ENCODE measurements at places on chromosomes 12 and 14. TPM values are rescaled to one million over a fixed set of nuclear protein-coding genes. Genes with fewer than 3 reads are reported as not detected.

Gene EMC9
- total RNA-seq: 65.7 TPM

Gene CLEC14A
- 13.2 TPM for total RNA-seq

Gene SAMD4A
- total RNA-seq: 8.2 TPM

Gene TAS2R9
- total RNA-seq: not detected

Gene OSGEP
- total RNA-seq: 30.0 TPM

Gene MMP17
- 1.1 TPM for total RNA-seq

Gene TTLL5
- total RNA-seq: 34.0 TPM

GRCh38 chr14:77498984-77499527, 440 bp upstream of the ISM2 start:
- peak overlapping the region; percentile 74 for H3K4me3 ChIP-seq
- no peaks in the 10 kb centered on the region for H3K36me3 ChIP-seq
- no peak overlapping the region for H3K27ac ChIP-seq
- peaks cover 6% of the 10 kb centered on the region for H3K27me3 ChIP-seq

- peaks cover 25% of the 10 kb centered on the region for H3K36me3 ChIP-seq
- peaks cover 43% of the 10 kb centered on the region for H3K4me1 ChIP-seq
- peak; percentile 65 for DNase-seq
- H3K4me3 ChIP-seq: no peak overlapping the region
- no peaks in the 10 kb centered on the region for H3K27me3 ChIP-seq
These were observed 26.1 kb downstream of the TPCN1 start for GRCh38 chr12:113247123-113248050.

DNA sequence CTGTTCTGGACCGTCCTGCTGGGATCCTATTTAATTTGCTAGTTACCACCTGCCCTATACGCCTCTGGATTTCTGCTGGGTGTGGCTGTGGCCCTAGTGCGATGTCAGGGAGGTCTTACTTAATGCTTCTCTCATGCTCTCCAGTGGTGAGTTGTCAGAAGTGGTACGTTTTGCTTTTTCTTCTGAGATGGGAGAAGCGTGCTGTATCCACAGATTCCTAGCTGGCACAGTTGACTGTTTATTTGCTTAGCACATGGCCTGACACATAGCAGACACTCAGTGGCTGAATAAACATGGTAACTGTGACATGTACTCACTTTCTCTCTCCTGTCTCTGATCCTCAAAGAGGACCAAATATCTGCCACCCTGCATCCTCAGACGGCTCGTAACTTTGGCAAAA, 107.3 kb downstream of the CACNA1C start:
- no peak overlapping the region for H3K4me3 ChIP-seq
- no peaks in the 10 kb centered on the region for H3K36me3 ChIP-seq
- H3K27me3 ChIP-seq: no peaks in the 10 kb centered on the region
- H3K4me1 ChIP-seq: no peaks in the 10 kb centered on the region

DNA sequence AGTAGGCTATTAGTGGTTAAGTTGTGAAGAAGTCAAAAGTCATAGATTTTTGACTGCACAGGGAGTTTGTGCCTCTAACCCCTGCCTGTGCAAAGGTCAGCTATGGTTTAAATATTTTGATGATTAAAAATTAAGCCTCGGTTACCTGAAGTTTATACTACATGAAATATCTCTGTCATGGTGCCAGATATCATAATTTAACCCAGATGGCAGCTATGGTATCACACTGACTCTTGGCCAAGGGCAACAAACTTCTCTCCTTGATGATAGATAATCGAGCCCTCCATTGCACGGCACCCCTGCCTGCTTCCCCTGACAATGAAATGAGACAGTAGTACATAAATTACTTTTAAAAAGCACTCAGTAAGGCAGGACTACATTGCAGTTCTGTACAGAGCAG, 80.8 kb downstream of the SLC35F4 start:
- H3K4me3 ChIP-seq: no peak overlapping the region
- no peaks in the 10 kb centered on the region for H3K27me3 ChIP-seq
- DNase-seq: no peak
- H3K36me3 ChIP-seq: no peaks in the 10 kb centered on the region
- no peaks in the 10 kb centered on the region for H3K4me1 ChIP-seq

DNA sequence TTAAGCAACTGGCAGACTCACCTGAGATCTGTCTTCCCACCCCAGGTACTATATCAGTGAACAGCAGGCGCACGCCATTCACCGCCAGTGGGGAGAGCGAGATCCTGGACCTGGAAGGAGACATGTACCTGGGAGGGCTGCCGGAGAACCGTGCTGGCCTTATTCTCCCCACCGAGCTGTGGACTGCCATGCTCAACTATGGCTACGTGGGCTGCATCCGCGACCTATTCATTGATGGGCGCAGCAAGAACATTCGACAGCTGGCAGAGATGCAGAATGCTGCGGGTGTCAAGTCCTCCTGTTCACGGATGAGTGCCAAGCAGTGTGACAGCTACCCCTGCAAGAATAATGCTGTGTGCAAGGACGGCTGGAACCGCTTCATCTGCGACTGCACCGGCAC, 544.5 kb downstream of the NRXN3 start:
- H3K27ac ChIP-seq: no peak overlapping the region
- no peak for DNase-seq
- no peaks in the 10 kb centered on the region for H3K27me3 ChIP-seq
- H3K4me3 ChIP-seq: no peak overlapping the region
- H3K4me1 ChIP-seq: no peaks in the 10 kb centered on the region

GRCh38 chr14:103015426-103015825, 41.9 kb downstream of the CDC42BPB start:
- H3K4me3 ChIP-seq: no peak overlapping the region
- H3K27ac ChIP-seq: no peak overlapping the region
- no peaks in the 10 kb centered on the region for H3K27me3 ChIP-seq
- peaks cover 57% of the 10 kb centered on the region for H3K4me1 ChIP-seq
- no peaks in the 10 kb centered on the region for H3K36me3 ChIP-seq

DNA sequence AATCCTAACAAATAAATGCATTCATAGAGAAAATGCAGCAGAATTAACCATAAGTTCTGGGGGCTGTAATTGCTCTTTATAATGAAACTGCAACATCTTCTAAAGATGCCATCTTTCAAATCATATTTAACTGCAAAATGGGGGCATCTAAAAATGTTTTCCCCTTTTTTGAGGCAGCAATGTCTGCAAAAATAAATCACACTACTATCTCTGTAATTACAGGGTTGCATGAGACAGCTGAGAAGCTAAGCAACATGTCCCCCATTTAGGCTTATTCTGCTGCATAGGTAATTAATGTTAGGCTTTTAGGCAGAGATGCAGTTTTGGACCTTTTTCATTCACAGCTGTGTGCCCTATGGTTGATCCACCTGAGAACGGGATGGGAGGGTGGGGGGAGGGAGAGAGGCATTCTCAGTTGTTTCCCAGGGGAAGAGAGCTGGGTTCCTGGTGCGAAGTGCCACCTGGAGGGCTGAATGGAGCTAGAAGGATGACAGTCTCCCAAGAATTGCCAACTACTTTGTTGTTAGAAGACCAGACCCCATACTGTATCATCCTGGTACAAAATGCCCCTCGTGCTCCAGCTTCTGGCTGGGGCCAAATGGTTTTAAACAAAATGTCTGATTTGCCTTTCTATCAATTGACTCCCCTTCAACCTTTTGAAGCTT, 154.2 kb downstream of the APAF1 start:
- H3K27me3 ChIP-seq: no peaks in the 10 kb centered on the region
- H3K4me1 ChIP-seq: no peaks in the 10 kb centered on the region
- no peak for DNase-seq
- no peak overlapping the region for H3K4me3 ChIP-seq
- H3K36me3 ChIP-seq: no peaks in the 10 kb centered on the region
- no peak overlapping the region for H3K27ac ChIP-seq

GRCh38 chr12:89861086-89861485, 152.4 kb upstream of the ATP2B1 start:
- no peaks in the 10 kb centered on the region for H3K4me1 ChIP-seq
- H3K27ac ChIP-seq: no peak overlapping the region
- no peak overlapping the region for H3K4me3 ChIP-seq
- no peak for DNase-seq
- H3K36me3 ChIP-seq: no peaks in the 10 kb centered on the region
- no peaks in the 10 kb centered on the region for H3K27me3 ChIP-seq

Data from adrenal gland (tissue), 19 donors.